ENCODE measurements at places on chromosomes 7 and 10.

DNA sequence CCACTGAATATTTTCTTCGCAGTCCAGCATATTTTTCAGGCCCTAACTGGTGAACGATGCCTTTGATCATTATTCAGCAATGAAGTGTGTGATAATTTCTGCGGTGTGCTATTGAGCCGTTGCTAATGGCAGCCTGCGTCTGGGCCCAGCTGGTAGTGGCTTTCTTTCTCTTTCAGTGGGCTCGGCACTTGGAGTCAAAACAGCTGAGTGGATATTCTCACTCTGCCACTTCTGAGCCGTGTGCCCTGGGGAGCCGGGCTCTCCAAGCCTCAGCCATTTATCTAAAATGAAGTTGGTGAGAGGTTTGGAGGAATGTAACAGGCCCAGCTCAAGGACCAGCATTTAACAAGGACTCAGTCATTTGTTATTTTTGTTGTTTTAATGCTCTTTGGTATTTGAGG, 87.5 kb upstream of the IFRD1 start:
- DNase-seq, result no peak

DNA sequence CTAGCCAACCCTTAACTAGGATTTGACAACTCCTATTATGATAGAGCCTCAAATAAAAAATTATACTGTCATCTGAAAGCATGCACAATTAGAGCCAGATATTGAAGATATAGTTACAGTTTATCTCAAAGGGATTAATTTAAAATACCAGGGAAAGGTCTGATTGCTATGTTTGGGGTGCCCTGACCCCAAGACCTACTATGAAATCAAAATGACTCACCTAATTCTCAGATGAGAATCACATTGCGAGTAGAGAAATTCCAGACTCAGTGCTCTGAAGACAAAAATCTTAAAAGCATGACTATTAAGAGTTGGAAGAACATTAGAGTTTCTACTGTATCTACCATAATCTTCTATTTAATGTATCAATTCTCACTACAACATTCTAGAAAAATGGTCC, 297.1 kb downstream of the AHR start:
- DNase-seq, result no peak

DNA sequence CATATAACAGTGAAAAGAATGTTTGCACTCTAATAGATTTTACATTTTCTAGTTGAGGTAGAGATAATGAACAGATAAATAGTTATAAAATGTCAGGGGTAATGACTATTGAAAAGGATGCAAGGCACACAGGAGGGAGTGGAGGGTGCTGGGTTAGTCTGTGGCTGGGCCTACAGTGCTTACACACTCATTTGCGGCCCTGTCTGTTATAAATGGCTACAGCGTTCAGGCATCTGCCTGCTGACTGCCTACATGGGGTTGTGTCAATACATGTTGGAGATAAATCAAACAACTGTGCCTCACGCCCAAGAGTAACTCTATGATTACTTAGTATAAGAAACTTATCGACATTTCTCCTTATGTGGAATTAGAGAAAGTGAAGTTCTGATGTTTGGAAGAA, 313.3 kb downstream of the ACTR3B start:
- DNase-seq, result no peak

- no peak for DNase-seq
Observed at GRCh38 chr7:16726189-16726588, 27.4 kb upstream of the TSPAN13 start.

GRCh38 chr7:128254470-128254869, 13.4 kb downstream of the LEP start:
- DNase-seq, result no peak

DNA sequence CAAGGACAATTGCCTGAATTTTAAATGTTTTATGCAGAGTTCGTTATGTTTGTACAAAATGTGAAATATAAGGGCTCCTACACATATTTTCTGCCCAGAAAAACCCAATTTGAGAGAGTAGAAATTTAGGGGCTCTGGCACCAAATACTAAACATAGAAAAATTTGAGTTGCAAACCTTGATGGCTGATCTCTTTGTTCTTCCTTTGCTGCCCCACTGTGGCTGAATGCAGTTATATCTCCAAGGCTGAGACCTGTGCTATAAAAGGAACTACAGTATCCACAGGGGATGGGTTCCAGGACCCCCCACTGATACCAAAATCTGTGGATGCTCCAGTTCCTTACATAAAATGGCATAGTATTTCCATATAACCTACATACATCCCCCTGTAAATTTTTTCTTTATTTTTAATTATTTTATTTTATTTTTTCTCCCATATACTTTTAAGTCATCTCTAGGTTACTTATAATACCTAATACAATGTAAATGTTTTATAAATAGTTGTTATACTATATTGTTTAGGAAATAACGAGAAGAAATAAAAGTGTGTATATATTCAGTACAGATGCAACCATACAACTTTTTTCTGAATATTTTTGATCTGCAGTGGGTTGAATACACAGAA, 22.5 kb downstream of the CFAP43 start:
- DNase-seq, result peak; percentile 28

DNA sequence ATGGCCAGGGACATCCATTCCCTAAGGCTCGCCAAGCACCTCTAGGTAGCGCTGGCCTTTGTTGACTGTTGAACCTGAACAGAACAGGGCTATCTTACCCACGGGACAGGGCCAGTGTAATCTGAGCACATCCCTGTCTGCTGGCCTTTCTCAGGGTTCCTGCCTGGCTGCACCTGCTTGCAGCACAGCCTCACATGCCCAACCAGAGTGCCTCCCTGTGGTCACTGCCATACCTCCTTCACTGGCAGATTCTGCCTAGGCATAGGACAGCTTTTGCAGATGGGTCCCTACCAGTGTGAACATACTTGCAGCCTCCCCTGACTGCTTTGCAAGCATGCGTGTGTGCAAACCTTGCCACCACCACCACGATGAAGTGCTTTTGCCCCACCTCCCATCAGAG, 15.8 kb upstream of the LIPN start:
- no peak for DNase-seq

- DNase-seq, result no peak
Observed at GRCh38 chr10:130439766-130440165, 303.6 kb downstream of the GLRX3 start.

DNA sequence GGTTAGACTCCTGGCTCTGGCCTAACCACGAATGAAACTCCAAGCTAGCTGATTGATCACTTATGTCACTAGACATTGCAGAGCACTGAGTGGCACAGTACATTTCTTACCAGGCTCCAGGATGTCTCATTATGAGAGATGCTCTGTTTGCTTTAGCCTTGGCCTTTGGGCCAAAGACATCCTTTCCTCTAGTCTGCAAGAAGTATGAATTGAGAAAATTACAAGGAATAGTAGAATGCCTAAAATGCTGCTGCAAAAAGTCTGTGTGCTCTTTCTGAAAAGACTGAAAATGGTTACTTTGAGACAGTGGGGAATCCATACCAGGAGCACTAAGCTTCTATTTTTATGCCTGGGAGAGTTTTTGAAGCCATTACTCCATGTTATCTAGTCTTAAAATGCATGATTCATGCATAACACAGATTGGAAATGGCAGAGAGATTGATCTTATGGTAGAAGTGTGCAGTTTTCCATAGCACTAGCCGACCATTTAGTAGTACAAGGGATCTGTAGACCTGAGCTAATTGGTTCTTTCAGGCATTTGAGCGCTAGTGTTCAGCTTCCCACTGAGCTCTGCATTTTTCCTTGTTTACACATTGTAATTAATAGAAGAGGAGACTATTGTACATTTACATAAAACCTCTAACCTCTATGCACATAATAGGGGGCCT, 303.8 kb downstream of the PRKG1 start:
- DNase-seq, result no peak

Data from left colon (tissue), 2 donors.